Stimulated activated CD4-positive, alpha-beta T cell treated with anti-CD3 and anti-CD28 coated beads, TNF-alpha, amount 100 ng/mL, for 4 hours (primary cell): ENCODE measurements at places on chromosomes 4 and X.

- no peak for DNase-seq
Measured at GRCh38 chrX:40885989-40886388, 150.6 kb upstream of the MED14 start.

GRCh38 chr4:63430105-63430504 lies 979.1 kb downstream of the TECRL start:
- DNase-seq = no peak

DNA sequence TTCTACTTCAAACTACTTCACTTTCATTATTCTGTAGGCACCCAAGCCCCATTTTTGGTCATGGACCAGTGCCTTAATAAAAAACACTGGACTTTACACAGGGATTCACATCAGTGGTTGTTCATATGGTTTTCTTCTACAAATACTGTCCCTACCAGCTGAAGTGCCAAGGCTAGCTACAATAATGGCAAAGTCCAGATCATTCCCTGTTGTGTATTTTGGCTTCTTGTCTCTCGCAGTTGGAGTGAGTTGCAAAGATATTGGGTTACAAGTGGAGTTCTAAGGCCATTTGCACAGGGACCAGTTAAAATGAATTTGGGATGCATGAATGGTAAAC lies 16.7 kb upstream of the ANKRD17 start:
- no peak for DNase-seq

DNA sequence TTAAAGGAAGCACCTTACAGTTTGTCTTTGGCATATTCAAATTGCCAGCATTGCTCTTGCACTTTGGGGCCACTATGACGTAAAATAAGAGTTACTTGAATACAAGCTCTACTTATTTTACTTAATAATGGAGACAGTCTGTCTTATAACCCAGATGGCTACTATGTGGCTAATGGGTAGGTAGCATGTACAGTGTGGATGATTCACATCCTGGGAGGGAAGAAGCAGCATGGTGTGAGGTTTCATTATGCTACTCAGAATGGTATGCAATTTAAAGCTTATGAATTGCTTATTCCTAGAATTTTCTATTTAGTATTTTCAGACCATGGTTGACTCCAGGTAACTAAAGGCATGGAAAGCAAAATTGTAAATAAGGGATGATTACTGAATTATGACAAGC lies 761.8 kb upstream of the ATOH1 start:
- no peak for DNase-seq

- DNase-seq = no peak
Measured at GRCh38 chr4:157772907-157773306, 399.9 kb downstream of the GASK1B start.

- no peak for DNase-seq
Measured at GRCh38 chr4:81491943-81492342, 20.2 kb upstream of the RASGEF1B start.

- DNase-seq = no peak
Measured at GRCh38 chr4:70833675-70834074, 6.0 kb downstream of the GRSF1 start.

DNA sequence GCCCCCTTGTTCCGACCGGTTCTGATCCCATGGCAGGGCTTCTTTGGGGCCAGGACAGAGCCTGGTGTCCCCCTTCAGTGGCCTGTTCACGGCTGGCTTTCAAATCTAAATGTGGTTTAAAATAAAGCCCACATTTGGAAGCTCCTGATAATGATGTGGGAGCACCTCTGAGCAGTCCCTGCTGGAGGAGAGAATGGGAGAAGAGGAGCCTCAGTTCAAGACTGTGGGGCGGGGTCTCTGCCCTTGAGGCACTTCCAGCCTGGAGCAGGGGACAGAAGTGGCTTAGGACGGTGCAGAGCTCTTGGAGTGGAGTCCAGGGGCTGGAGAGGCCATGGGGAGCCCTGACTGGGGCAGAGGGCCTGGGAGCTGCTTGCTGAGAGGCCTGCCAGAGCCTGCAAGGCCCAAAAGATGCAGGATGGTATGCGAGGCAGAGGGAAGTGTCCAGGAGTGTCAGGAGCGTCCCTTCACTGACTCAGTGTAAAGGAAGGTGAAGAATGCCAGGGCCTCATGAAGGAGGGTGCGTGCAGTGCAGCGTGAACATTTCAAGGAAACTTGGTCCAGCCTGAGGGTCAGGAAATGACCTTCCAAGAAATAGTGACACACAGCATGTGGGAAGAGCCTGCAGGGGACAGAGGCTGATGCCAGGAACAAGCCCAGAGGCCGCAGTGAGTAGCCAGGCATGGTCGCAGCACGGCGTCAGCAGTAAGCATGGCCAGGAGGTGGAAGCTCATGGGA lies 21.1 kb upstream of the TADA2B start:
- no peak for DNase-seq

DNA sequence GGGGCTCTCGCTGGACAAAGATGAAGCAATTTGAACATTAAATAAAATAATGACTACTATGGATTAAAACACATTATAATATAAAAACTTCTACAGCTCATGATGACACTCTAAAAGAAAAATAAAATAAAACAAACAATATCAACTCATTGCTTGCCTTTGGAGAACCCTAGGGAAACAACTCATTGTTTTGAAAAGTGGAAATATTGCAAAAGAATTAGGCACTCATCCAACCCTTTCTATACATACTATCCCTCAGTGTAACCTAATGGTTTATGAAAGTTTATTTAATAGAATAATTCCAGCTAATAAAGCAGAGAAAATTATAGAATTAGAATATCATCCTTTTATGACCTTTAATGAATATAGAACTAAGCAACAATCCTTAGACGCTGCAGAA lies 718 bp downstream of the RAB40A start:
- DNase-seq = no peak

DNA sequence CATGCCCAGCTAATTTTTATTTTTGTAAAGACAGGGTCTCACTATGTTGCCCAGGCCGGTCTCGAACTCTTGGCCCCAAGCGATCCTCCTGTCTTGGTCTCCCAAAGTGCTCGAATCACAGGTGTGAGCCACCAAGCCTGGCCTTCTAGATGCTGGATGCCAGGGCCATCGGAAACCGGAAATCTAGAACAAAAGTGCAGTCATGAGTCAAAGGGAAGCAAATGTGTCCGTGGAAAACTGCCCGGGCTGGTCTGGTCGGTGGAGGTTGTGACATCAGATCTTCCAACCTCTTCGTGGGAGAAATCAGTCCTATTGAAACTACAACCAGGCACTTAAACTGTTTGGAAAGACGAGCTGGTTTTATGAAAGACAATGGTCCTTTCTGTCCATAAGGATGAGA lies 92.3 kb upstream of the SHOX start:
- DNase-seq = no peak

DNA sequence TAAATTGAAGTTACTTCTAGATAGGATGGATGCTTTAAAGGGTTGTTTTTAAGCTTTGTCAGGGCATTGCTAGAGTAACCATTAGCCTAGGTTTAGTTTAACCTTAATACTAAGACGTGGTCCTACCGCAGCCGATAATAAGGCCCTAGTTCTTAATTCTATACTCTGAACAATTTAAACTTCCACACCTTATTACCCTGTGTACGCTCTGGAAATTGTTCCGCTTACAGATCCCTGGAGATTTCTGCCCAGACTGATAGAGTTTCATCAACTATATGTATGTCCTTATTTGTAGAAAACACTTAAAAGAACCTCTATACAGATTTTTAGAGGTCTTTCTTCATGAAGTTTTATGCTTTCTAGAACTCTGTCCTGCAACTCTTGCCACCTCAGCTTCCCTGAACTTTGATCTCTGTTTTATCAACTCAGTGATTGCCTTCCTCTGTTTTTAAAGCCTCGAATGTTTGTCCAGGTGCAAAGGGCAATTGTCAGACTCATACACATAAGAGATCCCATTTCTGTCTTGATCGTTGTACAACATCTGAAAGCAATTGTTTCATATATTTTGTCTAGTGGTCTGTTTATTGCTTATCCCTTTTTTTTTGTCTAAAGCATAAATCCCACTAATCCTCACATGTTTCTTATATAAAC lies 71.1 kb upstream of the VCX start:
- no peak for DNase-seq
